Astrocyte of the spinal cord (primary cell): ENCODE measurements at places on chromosomes 3 and 15.
A peak's percentile ranks its signal among the peaks of the same experiment; 100 is the strongest.

DNA sequence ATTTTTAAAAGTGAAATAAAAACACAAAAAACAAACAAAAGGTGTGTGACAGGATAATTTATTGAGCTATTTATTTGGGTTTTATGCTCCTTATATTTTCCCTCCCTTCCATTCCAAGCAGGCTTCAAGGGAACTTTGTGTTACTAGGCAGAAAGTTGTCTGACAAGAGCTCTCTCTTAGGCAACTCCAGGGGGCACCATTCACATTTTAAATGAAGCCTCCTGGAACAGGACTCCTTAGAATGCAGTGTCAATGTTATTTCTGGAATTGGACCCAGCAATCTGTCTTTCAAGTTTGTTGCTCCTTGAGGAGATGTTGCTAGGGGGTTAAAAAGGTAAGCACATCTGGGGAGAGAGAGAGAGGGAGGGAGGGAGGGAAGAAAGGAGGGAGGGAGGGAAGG, 5.4 kb upstream of the RFX7 start:
- peak; percentile 63 for DNase-seq

DNA sequence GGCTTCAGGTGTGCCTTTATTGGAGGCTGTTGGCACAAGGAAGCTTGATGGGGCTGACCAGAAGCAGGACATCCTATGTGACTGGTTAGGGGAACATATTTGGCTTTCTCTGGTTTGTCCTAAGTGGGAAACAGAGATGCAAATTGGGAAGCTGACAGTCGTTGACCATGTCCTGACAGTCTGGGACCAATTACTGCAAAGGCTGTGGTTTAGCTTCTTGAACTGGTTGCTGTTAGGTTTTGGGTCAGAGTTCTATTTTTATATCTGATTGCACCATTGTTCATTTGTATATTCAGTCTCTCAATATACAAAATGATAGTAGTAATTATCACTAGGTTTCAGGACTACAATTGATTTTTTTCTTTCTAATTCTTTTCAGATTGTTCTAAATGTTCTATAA, 36.8 kb downstream of the SNTN start:
- DNase-seq, result no peak

- DNase-seq, result no peak
Observed at GRCh38 chr15:85708402-85708941, 86.3 kb downstream of the KLHL25 start.

DNA sequence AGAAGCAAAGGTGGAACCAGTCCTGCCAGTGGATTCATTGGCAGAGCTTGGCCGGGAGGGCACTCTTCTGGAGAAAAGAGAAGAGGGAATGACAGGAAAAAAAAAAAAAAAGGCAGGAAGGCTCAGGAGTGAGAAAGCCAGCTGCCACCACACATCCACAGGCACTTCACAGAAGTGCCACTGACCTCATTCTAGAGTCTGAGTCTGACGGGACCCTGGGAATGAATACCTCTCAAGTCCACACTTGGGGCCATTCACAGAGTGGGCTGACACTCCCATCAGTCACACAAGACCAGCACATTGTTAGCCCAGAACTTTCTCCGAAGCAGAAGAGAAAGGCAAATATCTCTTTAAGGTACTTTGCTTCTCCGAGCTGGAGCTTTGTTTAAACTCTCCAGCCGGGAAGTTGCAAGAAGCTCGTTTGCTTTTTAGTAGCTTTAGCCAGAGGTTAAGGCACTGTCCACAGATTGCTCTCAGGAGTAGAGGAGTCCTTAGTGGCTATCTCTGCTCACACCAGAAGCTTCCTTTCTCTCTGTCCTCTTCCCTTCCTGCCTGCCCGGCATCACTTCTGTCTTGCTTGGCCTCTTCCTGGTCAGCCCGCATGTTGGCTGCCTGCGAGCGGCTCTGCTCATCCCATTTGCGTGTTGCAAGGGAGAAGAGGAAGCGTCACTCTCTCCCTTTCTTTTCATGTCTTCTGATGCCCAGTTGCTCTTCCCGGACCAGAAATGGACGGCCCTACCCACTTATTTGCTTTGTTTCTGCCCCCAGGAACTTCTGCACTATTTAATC, 53.8 kb downstream of the CMTM6 start:
- DNase-seq, result no peak

DNA sequence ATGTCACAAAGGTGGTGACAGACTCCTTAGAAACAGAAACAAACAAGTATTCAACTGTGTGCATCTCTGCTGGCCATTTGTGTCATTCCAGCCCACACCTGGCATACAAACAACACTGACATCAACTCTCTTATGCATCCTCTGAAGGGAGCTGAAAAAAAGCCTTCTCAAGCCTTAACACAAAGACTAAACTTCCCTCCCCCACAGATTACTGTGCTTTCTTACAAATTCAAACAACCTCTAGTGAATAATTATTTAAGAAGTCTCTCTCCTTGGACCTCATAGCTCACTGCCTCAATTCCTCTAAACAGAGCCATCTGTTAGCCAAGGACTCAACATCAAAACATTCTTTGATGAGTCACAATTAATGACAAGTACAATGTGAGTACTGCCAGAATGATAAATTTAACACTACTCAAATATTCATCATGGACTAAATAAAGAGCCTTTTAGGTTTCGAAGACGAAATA, 132.1 kb downstream of the WDR76 start:
- peak; percentile 76 for DNase-seq

DNA sequence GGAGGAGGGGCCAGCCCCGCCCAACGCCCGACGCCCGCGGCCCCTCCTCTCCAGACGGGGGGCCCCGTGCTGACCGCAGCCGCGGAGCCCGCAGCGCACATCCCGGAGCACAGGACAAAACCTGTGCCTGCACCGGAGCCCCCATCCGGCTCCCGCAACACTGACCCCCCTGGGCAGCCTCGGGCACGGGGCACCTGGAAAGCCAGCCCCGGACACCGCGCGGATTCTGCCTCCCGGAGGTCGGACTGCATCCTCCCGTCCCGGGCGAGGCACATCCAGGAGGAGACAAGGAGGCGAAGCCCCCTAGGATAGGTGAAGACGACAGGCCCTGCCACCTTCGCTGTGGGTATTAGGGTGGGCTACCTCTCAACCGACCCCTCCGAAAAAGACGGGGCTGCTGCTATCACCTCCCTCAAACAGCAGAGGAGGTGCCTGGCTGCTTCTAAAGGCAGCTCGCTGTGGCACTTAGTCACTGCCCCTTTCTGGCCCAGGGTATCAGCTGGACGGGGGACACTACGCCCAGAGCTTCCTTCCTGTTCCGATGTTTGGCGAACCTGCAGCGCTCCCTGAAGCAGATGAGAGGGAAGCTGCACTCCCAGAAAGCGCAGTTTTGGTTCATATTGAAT, 10.6 kb downstream of the XXYLT1 start:
- no peak for DNase-seq

- no peak for DNase-seq
Observed at GRCh38 chr3:197353001-197353866, 54.8 kb upstream of the DLG1 start.

- DNase-seq, result no peak
Observed at GRCh38 chr3:195751560-195751959, 30.8 kb downstream of the MUC20 start.

DNA sequence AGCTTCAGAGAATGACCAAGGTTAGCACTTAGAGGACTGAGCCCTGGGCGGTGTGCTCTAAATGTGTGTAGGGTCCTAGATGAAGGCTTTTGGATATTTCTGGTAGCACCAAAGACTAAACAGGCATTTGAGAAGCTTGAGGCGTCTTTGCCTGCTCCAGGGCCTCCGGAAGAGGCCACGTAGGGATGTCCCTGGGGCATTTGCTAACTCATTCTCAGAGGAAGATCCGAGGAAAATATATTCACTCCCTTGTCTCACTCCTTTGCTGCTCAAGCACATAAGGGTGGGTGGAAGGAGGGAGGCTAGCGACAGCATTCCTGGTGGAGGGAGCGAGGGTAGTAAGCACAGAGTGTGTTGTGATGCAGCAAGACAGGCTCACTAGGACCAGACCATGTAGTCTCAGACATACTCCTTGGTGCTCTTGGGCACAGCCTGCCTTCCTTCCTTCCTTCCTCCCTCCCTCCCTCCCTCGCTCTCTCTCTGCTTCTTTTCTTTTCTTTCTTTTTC, 38.5 kb upstream of the XCR1 start:
- DNase-seq, result no peak

- no peak for DNase-seq
Observed at GRCh38 chr3:12287727-12288181, 1.1 kb upstream of the PPARG start.

DNA sequence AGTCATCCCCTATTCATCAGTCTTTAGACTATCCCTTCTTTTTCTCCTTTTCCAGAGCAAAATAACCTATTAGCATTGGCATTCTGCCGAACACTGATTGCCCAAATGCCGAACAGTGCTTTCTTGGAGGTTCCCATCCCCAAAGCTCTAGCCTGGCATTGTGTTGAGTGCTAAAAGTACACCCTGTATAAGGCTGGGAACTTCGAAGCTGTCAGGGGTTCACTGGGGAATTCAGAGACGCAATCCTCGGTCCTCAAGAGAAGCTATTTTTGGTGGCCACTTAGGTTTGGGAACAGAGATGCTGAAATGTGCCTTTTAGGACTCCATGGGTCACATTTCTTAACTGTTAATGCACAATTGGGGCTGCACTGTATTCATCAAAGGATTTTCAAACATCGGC, 8.4 kb downstream of the FRMD5 start:
- DNase-seq, result no peak

GRCh38 chr3:74661672-74662071, 47.2 kb upstream of the CNTN3 start:
- no peak for DNase-seq

DNA sequence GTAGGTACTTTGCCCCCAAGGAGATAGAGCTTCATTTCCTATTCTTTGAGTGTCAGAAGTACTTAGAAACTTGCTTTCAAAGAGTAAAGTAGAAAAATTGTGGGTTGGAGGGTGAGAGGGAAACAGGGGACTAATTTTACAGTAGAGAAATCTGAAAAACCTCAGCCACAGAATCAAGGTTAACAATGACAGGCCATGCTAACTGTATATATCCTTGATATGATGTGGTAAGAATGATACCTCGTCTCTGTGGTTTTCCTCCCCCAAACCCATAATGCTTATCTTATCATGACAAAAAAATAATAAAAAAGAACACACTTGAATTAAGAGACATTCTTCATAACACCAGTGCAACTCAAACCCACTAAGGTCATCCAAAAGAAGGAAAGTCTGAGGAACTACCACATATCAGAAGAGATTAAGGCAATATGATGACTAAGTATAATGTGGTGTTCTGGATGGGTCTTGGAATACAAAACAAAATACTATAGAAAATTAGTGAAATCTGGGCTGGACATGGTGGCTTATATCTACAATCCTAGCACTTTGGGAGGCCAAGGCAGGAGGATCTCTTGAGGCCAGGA, 360.4 kb downstream of the ULK4 start:
- DNase-seq, result no peak

GRCh38 chr15:65171428-65171827, 13.7 kb downstream of the CLPX start:
- DNase-seq, result no peak

- peak; percentile 38 for DNase-seq
Observed at GRCh38 chr3:183255348-183255730, 2.3 kb downstream of the B3GNT5 start.

DNA sequence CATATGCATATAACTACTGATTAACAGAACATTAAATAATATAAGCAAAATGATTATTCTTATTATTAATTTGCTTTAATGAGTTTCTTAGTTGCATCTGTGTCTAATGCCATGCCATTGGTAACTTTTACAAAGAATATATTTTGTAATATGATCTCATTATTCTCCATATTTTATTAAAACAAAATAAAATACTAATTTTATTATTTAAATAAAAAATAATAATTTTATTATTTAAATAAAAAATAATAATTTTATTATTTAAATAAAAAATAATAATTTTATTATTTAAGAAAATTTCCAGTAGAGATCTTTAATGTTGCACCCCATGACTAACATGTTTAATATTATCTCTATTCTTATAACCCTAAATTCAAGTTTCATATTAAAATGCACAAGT, 771.1 kb downstream of the NR2F2 start:
- no peak for DNase-seq

DNA sequence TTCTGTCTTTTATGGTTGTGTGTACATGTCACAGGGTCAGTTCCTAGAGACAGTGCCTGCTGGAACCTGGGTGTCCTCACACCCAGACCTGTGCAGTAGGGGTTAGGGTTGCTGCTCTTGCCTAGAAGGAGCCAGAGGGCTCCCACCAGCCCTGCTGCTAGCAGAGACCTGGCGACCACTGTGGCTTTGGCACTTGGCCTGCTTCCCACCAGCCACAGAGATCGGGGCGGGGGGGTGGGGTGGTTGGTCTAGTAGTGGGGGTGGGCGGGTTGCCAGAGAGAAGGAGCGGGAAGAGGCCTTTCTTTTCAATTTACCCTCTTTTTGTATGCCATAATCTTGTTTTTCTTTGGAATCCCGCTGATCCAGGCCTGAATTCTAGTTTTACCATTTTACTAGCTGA, 29.4 kb downstream of the EEFSEC start:
- no peak for DNase-seq

GRCh38 chr15:99702895-99703602, 30.2 kb downstream of the LYSMD4 start:
- DNase-seq, result no peak

GRCh38 chr3:107959550-107960154, 131.2 kb downstream of the CD47 start:
- no peak for DNase-seq

DNA sequence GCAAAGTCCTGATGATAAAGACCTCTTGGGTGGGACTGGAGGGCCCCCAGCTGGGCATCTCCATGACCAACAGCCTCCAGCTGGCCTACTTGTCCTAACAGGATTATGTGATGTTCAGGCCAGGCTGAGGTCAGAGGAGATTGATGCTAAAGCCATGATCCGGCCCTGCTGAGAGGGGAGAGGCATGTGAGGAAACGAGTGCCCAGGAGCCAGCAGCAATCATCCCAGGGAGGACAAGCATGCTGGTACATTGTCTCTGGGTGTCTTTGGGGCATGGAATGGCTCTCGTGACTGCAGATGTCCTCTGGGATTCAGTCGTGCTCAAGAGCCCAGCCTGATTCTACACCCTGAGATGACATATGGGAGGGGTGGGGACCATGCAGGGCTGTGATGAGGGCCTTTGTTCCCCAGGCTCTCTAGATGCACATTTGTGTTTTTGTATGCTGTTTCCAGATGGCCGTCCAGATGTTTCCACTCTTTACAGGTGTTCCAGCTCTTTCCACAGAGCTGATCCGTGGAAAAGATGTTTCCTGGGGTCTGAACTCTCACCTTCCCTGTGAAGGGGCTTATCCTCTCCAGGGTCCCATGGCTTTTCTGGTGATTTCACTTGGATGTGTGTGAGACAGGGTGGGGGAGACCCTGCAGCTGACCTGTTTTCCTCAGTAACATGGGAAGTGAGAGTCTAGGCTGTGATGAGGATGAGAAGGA, 20.2 kb downstream of the SLC24A1 start:
- no peak for DNase-seq
